GM12864 (cell line): ENCODE measurements at places on chromosomes 4 and X.

GRCh38 chr4:166827167-166827566 is 407.1 kb downstream of the SPOCK3 start:
- no peak for DNase-seq

- DNase-seq = no peak
Measured at GRCh38 chr4:123430031-123430430, 33.4 kb downstream of the SPRY1 start.

DNA sequence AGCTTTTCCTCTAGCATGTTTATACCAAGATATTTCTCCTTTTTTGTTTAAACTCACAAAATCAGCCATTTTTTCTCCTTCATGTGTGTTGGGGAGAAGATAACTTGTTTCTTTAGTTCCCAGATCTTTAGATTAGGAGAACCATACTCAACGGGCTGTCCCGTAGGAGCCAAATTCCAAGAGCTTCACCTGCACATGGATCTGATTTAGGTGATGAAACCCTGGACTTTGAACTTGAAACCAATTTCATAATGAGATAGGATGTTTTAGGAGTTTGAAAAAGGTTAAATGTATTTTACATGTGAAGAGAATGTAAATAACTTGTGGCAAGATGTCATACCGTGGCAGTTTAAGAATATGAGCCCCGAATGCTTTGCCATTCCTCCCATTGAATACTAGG is 280.0 kb upstream of the PCDH18 start:
- DNase-seq = no peak

DNA sequence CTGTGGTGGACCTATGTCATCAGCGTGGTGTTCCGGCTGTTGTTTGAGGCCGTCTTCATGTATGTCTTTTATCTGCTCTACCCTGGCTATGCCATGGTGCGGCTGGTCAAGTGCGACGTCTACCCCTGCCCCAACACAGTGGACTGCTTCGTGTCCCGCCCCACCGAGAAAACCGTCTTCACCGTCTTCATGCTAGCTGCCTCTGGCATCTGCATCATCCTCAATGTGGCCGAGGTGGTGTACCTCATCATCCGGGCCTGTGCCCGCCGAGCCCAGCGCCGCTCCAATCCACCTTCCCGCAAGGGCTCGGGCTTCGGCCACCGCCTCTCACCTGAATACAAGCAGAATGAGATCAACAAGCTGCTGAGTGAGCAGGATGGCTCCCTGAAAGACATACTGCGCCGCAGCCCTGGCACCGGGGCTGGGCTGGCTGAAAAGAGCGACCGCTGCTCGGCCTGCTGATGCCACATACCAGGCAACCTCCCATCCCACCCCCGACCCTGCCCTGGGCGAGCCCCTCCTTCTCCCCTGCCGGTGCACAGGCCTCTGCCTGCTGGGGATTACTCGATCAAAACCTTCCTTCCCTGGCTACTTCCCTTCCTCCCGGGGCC is 1.2 kb downstream of the GJB1 start:
- no peak for DNase-seq

GRCh38 chrX:123756320-123756719 is 23.5 kb upstream of the THOC2 start:
- no peak for DNase-seq

DNA sequence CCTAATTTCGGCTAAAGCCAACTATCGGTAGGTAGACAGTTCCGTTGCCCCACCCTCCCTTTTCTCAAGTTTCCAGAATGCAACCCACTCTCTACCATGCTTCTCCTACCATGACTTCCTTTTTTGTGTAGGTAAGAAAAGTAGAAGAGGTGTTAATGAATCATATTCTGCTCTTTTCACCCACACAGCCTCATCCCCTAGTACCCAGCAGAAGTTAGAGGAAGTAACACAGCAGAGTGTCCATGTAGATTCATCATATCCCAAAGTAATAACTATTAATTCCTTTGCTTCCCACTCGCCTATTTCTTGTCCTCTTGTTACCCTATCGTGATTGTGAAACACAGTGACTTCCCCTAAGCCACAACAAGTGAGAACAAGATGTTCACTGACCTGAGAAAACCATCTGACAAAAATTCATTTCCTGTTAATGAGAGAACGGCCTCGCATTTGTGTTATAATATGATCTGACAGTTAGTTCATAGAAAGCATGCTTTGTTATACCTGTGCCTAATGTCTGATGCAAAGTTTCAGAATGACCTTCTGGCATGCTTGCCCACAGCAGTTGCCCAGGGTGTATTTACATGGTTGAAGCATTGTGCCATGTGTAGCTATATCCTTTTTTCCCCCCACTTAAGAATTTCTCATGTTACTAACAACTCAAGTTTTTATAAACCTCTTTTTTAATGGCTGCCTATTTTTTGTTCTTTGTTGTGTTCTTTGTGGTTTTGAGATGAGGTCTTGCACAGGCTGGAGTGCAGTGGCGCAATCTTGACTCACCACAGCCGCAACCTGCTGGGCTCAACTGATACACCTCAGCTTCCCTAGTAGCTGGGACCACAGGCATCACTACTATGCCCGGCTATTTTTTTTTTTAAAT is 185.6 kb downstream of the RAP1GDS1 start:
- peak; percentile 34 for DNase-seq

GRCh38 chr4:7676398-7676922 is 241.7 kb upstream of the PSAPL1 start:
- no peak for DNase-seq

- DNase-seq = no peak
Measured at GRCh38 chrX:129777218-129778030, 2.3 kb upstream of the SASH3 start.

- DNase-seq = no peak
Measured at GRCh38 chrX:136684120-136684519, 36.2 kb downstream of the CD40LG start.

DNA sequence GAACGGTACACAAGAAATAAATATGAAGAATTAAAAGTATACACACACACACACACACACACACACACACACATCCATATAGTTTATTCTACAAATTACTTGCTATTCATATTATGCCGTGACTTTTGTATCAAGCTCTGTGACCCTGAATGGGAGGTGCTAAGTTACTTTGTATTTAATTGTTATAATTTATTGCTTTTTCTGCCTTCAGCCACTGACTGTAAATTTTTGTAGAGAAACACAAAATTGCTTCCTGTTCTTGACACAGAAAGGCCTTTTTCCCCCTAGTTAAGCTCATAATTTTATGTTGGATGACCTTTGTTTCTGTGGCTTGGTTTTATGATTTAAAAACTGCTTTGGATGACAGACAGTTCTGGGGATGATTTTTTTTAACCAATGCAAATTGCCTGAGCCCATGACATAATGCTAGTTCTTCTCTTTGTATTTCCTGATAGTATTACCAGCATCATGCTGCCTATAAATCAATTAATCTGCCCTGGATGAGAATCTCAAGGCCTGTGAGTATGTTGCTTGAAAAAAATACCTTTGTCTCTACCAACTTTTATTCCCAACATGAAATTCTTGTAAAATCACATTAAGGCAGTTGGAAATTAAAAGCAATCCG is 140.0 kb downstream of the FMR1NB start:
- DNase-seq = no peak

- DNase-seq = peak; percentile 5
Measured at GRCh38 chrX:63686878-63687714, 97.9 kb downstream of the ARHGEF9 start.

DNA sequence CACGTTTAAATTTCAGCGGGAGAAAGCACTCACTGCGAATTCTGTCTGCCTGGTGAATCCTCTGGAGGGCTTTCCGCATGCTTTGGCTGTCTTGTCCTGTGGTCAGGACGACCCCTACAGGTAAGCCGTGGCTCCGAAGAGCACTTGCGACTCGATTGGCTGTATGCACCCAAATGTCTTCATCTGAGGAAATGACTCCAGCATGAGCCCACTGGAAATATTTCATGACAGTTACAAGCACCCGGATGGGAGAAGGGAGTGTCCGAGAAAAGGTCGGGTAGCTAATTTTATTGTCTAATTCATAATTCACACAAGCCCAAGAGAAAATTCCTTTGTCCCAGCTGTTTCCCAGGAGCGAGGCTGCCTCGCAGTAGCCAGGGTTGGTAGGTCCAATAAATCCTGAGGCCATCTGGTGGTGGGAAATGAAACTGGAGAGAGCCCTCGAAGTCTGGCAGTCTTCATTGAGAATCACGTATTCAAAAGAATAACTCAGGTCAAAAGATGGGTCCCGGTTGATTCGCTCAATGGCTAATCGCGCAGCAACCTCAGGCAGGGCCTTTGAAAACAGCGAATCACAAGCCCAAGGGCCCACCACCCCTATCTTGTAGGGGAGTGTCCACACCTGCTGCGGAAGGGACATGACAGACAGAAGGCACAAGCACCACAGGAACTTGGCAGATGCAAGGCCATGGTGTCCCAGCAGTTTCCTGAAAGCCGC is 6.6 kb downstream of the GUCY2F start:
- DNase-seq = no peak

DNA sequence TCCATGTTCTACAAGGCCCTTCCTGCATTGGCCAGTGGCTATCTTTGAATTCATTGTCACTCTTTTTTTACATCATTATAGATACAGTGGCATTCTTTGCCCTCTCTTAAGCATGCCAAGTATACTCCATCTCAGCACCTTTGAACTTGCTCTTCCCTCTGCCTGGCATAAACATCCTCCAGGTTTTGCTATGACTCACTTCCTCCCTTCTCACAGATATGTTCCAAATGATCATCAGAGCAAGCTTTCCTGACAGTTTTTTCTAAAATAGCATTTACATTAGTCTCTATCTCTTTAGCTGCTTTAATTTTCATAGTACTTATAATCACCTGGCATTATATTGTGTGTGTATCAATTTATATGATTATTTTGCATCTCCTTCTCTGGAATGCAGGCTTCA is 553.3 kb upstream of the MAGEB2 start:
- DNase-seq = no peak

DNA sequence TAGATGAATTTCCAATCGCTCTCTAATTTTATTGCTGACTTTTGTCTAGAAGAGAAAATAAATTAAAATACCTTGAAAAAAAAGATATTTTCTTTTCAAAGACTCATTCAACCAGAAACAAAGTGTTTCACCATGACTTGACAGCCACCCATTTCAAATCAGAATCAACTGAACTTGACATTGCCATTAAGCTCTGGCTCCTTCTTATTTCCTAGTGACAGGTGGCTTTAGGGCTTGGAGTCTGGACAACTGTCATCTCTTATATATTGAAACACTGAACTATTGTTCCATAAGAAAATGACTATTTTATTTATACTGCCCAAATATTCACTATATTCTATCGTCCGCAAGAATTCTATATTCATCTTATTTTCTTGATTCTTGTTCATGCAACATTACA is 229.2 kb downstream of the SLC39A8 start:
- DNase-seq = no peak

DNA sequence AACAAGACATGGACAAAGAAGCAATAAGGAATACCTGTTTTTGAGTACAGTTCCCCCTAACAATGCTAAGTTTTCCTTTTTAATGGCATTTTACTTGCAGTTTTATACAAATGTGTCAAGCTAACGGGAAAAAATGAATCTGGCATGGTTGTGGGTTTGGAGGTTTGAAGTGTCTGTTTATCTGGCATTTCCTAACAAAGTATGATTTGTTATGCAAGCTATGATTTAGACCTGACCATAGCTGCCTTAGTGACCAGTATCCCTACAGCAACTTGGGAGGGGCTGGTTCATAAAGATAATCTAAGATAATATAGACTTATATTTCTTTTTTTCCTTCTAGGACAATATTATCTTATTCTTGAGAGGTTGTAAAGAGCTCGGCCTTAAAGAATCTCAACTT is 60.6 kb downstream of the LIMCH1 start:
- no peak for DNase-seq

GRCh38 chr4:16952462-16952871 is 54.0 kb upstream of the LDB2 start:
- DNase-seq = no peak

GRCh38 chr4:155540698-155541097 is 126.0 kb upstream of the GUCY1A1 start:
- no peak for DNase-seq

GRCh38 chrX:16711219-16711811 is 1.2 kb downstream of the CTPS2 start:
- no peak for DNase-seq
